ENCODE measurements at places on chromosomes 16 and 17.

DNA sequence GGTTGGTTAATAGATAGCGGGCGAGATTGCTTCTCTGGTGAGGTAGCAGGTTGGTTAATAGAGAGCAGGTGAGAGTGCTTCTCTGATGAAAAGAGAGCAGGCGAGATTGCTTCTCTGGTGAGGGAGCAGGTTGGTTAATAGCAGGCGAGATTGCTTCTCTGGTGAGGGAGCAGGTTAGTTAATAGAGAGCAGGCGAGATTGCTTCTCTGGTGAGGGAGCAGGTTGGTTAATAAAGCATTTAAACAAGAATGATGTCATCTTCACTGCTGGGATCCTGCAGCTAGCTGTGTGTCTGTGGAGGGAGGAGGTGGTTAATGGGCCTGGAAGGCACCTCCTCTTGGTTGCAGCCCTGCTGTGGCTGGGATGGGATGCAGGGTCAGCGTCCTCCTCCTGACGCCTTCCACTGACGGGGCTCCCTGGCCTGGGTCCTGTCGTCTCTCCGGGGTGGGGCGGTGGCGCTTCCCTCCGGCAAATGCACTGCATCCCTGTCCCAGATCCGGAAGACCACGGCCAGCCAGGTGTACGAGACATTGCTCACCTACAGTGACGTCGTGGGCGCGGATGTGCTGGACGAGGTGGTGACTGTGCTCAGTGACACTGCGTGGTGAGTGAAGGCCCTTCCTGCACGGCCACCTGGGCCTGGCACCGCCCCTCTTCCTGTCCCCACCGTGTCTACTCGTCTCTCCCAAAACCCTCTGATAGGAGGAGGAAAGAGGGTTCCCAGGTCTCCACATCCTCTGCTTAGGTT is 99.2 kb upstream of the ZNF750 start:
- DNase-seq: no peak

DNA sequence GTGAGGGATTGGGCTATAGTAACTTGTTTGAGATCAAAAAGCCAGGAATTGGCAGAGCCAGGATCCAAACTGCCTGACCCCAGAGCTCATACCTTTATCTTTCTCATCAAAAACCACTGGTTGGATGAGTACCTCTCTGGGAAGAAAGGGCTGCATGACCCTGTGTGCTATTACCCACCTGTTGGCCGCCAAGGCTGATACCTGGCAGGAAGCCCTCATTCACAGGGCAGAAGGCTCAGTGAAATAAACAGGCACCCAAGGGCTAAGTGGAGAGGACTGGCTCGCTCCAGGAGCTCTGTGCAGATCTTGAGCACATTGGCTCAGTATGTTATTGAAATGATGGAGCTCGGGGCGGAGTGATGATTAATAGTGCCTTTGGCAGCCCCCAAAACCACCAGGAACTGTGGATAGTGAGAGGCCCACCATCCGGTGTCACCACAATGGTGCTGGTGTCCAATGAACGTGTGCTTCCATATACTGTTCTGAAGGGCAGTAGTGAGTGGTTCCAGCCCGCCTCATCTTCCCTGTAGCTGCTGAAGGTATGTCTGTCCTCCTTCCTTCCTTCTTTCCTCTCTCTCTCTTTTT is 197.6 kb downstream of the MSI2 start:
- DNase-seq: no peak

GRCh38 chr17:68605914-68606313 is 4.7 kb upstream of the FAM20A start:
- DNase-seq: no peak

- no peak for DNase-seq
Observed at GRCh38 chr17:17048106-17048505, 5.8 kb downstream of the MPRIP start.

DNA sequence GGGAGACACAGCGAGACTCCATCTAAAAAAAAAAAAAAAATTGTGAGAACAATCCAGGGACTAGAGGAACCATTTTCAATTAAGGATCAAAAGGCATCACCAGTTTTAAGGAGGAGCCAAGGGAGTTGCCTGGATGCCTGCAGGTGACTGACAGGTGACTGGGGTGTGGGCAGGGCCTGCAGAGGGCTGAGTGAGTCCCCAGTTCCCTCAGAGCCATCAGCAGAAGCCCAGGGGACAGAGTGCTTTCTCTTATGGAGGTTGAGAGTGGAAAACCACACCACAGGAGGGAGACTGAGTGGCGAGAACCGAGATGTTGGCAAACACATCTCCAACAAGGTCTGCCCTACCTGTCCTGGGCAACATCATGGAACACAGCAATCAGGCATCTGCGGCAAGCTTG is 27.1 kb upstream of the CREBBP start:
- no peak for DNase-seq

DNA sequence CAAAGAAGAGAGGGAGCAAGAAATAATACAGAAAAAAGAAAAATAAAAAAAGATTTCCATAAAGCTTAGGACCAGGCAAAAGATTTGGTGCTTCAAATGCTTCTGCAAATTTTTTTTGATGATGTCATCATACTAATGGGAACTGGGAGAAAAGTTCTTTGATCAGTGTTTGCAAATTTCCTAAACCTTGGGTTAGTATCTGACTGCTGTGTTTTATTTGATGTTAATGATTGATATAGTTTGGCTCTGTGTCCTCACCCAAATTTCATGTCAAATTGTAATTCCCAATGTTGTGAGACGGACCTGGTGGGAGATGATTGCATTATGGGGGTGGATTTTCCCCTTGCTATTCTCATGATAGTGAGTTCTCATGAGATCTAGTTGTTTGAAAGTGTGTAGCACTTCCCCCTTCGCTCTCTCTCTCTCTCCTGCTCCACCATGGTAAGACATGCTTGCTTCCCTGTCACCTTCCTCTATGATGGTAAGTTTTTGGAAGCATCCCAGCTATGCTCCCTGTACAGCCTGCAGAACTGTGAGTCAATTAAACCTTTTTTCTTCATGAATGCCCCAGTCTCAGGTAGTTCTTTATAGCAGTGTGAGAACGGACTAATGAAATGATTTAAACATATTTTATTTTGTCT is 72.6 kb downstream of the TMEM100 start:
- no peak for DNase-seq

- DNase-seq: no peak
Observed at GRCh38 chr17:69702078-69702477, 287.6 kb downstream of the MAP2K6 start.

- no peak for DNase-seq
Observed at GRCh38 chr16:64882078-64882784, 239.6 kb downstream of the CDH11 start.

GRCh38 chr17:13837417-13837816 is 231.9 kb upstream of the COX10 start:
- DNase-seq: no peak

DNA sequence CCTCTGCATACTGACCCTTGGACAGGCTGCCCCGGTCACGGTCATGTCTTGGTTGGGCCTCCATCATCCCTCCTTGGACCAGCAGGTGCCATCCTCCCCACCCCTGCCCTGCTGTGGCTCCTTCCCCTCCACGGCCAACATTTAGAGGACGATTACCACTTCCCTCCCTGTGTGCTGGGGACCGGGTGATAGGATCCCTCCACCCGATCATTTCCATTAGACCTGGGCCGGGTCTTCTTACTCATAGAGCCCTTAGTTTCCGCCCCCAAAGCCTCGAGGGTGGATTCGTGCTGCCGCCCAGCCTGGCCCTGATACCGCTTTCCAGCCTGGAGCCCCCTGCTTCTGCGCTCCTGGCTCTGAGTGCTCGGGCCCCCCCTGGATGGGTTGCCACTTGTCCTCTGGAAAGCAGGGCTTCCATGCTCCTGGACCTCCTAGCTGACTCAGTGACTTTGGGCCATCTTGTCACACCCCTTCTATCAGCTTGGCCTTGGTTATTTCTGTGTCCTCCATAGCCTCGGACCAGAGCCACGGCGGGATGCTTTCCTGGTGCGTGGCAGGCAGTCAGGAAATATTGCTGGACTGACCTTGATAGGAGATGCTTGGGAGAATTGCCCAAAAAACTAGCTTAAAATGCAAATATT is 171.4 kb downstream of the SEC14L1 start:
- DNase-seq: no peak

GRCh38 chr16:19898924-19899604 is 14.4 kb upstream of the GPRC5B start:
- no peak for DNase-seq

- DNase-seq: no peak
Observed at GRCh38 chr16:68444056-68444657, 4.2 kb downstream of the SMPD3 start.

- no peak for DNase-seq
Observed at GRCh38 chr17:50618300-50618699, 16.4 kb upstream of the ABCC3 start.

DNA sequence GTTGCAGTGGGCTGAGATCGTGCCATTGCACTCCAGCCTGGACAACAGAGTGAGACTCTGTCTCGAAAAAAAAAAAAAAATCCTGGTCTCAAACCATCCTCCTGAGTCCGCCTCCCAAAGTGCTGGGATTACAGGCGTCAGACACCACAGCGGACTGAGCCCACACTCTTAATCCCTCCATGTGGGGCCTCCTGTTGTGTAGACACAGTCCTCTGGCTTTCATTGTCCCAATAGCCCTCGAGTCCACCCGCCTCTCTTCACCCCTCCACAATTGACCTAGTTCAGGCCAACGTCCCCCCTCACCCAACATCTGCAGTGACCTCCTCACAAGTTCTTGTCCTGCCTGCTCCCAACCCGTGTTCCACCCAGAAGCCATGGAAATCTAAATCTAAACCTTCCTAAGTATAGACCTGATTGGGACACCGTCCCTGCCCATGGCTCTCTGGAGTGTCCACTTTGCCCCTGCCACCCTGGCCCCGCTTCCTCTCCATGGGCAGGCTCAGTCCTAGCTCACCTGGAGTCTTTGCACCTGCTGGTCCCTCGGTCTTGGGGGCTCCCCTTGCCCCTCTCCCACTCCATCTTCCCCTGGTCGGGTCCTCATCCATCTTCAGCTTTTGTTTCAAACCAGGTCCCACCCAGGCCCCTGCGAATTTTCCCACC is 46.7 kb downstream of the HAPSTR1 start:
- no peak for DNase-seq

DNA sequence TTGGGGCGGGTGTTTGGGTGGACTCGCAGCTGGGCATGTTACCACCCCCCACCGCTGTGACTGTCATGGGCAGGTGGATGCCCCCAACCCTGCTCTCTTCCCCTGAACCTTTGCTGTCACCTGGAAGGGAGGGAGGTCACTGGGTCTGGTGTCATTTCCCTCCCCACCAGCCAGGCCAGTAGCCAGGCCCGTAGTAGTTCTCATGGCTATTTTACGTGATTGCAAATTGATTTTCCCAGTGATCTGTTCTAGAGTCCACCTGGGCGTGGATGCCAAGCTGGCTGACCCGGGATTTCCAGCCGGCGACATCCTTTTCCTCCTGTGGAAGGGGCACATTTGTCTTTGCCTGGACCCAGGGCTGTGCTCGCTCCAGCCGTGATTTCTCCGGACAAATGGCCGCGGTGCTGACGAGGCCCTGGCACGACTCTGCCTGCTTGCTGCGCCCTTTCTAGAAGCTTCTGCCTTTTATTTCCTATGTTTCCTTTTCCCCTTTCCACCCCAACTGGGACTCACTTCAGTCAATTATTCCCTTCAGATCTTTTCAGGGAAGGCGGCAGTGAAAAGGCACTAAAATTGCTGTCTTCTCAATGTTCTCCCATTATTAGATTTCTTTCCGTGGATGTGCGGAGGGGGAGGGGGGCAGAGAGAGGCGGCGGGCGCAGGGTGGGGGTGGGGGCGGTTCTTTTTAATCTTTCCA is 226.9 kb upstream of the CIBAR2 start:
- DNase-seq: no peak

DNA sequence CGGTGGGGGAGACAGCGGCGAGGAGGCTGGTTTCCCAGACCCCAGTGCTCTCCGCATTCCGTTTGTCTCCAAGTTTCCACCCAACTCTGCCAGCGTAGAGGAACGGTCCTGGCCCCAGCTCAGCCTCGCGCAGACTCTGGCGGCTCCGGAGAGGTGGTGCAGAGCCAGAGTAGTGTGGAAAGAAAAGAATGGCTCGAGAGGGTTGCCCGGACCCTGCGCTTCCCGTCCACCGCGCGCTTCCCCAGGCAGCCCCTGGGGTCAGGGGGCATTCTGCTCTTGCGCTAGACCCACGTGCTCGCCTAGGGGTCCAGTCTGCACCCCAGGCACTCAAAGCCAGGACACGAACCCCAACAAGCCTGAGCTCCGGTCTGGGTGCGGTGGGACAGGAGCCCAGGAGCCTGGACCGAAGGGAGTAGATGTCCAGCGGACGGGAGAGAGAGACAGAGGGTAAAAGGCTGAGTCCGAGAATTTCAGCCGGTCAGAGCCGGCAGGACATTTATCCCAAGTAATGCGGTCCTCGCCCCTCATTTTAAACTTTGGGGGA is 3.8 kb downstream of the PMP22 start:
- DNase-seq: no peak

DNA sequence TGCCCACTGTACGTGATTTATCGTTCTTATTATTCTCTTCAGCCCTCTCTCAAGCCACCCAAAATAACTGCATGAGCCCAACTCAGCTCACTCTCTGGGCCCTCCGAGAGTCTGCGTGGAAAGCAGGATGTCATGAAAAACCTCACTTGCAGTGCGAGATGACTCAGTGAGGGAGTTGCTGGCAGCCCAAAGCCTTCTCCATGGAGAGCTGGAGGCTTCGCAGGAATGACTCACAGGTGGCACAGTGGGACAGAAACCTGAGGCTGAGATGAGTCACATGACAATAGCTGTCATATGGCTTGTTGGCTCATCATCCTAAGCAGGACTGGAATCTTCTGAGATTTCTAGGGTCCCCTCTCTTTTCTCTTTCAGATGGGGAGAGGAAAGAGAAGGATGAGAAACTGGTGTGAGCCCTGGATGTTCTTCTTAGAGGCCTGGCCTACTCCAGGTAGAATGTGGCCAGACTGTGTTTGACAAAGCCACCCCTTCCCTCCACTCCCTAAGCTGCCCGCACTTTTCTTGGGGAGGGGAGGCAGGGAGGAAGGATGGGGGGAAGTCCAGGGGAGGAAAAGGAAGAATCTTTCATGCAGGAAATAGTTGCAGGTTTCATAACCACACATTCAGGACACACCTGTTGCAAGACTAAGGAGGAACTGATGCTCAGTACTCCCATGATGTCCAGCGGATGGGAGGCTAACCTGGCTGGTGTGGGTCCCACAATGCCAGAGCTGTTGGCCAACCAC is 160.6 kb upstream of the RPL38 start:
- DNase-seq: no peak
